Hematopoietic multipotent progenitor cell treated with erythropoietin and hydrocortisone succinate and interleukin-3 and kit ligand, for 6 days (in vitro differentiated cells): ENCODE measurements at places on chromosomes 7 and 10.

GRCh38 chr10:13891128-13892000 is 304.6 kb downstream of the PRPF18 start:
- DNase-seq: no peak

- no peak for DNase-seq
These were observed 39.0 kb upstream of the AOAH start for GRCh38 chr7:36763132-36763816.

- no peak for DNase-seq
These were observed 30.2 kb upstream of the ZFAND2A start for GRCh38 chr7:1189986-1190772.

GRCh38 chr10:71038091-71038633 is 149.8 kb upstream of the PCBD1 start:
- peak; percentile 59 for DNase-seq

- no peak for DNase-seq
These were observed 1.3 kb upstream of the UNC5B start for GRCh38 chr10:71211053-71211452.

DNA sequence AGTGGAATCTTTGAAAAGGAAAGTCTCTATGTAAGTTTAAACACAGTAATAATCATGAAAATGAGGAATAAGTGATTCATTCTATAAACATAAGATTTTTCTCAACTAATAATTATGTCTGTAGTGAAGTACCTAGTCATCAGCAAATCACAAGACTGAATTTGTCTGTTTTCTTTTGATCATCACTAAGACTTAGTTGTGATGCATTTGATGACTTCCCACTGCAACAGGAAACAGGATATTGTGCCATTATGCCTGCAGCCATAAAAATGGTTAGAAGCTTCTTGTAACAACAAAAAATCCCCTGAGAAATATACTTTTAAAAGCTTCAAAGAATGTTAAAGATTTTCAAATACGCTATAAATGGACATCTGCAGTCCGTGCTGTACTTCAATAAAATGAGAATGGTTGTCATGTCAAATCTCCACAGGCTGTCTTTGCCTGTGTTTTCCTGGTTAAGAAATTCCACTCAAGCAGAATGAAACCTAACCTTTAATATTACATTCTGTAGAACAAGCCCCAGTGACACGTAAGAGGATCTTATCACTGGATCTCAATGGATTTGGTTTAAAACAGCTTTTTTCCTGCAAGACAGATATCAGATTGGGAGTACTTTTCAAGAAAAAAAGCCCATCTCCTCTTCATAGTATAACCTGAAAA is 1262.3 kb upstream of the PHF14 start:
- DNase-seq: no peak

- DNase-seq: no peak
These were observed 6.5 kb upstream of the SSBP1 start for GRCh38 chr7:141731476-141732149.

DNA sequence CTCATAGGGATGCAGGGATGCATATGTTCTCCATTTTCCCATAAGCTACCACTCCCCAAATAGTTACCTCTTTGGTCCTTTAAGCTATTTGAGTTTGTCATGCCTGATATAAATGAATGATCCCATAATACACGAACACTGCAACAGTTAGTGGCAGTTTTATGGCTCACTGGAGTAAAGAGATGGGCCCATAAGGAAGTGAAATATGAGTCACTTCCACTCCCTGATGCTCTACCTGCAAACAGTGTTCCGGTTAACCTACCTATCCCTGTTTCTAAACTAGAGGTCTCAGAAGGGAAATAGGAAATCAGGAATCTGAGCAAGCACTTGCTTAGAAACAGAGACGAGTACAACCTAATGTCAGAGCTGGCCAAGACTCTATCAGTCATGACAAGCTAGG is 71.7 kb downstream of the CALD1 start:
- DNase-seq: no peak

DNA sequence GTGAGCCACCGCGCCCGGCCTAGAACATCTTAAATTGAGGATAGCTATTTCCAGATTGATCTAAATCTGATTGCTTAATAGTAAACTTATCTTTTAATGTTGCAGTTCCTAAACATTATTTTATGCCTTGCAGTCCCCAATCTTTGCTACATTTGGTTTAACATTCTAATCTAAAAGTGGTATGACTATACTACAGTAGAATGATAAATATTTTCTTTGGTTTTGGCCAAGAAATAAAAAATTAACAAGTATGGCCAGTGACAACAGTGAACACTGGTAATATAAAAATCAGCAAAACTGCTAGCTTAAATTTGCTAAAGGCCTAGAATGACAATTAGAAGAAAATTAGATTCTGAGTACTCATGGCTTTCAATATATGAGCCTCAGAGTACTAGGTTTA is 73.5 kb downstream of the CDK6 start:
- DNase-seq: no peak

GRCh38 chr7:151851145-151851751 is 25.7 kb downstream of the PRKAG2 start:
- peak; percentile 34 for DNase-seq

- DNase-seq: peak; percentile 16
These were observed 54.3 kb upstream of the WAC start for GRCh38 chr10:28478646-28479045.

DNA sequence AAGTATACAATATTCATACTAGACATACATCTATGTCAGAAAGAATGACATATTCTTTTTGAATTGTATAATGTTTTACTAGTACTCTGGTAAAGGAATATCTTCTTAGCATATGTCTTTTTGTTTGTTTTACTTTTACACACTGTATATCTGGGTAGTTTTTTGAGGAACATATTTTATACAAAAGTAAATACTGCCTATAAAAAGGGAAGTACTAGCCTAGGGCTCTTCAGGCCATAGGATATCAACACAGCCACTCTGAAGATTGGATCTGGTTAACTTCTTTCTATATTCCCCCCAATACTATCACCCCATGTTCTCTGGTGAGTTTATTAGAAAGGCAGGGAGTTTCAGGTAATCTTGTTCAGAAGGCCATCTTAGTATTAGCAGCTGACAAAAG is 134.6 kb downstream of the ZNF438 start:
- DNase-seq: peak; percentile 15

DNA sequence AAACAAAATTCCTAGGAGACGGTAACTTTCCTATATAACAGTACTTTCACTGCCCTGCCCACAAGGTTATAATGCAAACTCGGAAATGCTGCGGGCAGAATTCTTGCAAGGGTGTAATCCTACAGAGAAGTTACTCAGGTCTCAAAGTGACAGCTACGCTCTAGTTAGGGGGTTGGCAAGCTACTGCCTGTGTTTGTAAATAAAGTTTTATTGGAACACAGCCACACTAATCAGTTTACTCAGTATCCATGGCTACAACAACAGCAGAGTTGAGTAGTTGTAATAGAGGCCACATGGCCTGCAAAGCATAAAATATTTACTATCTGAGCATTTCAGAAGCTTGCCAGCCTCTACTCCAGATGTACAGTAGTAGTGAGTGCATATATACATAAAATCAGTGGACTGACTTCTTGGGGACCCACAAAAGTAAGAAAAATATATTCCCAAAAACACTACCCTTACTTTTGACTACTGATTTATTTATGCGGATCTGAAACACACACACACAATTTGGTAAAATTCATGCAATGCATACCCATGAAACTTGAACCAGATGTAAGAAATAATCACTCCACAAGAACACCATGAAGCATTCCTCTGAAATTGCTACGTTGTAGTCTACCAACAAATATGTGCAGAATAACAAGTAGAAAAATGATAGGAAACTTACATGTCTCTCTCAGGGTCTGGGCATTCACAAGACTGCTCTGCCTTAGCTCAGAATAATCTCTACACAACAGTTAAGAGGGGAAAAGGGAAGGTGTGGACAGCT is 53.0 kb downstream of the SMURF1 start:
- no peak for DNase-seq

GRCh38 chr10:96642973-96643372 is 56.2 kb upstream of the TM9SF3 start:
- peak; percentile 96 for DNase-seq

GRCh38 chr7:157007470-157008066 is 2.9 kb downstream of the MNX1 start:
- DNase-seq: no peak

GRCh38 chr7:109003742-109004141 is 434.1 kb downstream of the DNAJB9 start:
- no peak for DNase-seq

- no peak for DNase-seq
These were observed 120.4 kb downstream of the EPDR1 start for GRCh38 chr7:38040831-38041230.

DNA sequence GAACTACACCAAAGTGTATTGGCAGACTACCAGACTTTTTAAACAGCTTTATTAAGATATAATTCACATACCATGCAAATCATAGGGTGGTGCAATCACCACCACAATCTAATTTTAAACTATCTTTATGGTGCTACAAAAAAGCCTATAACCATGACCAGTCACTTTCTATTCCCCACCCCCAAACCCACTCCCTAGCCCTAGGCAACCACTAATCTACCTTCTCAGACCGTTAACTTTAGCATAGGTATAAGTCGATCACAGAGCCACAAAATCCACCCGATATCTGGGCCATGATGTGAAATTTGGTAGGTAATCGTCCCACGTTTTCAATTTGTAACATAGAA is 536 bp upstream of the POM121 start:
- DNase-seq: no peak

DNA sequence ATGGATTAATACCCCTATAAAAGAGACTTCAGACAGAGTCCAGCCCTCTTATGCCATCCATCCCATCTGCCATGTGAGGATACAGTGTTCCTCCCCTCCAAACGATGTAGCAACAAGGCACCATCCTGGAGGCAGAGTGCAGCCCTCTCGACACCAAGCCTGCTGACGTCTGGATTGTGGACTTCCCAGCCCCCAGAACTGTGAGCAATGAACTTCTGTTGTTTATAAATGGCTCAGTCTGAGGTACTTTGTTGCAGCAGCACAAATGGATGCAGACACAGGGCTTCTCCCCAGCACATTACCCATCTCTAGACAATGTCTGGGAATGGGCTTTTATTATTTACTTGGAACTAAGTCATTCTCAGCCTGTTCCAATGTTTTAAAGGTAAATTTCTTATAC is 195.6 kb downstream of the WDR37 start:
- DNase-seq: no peak

- no peak for DNase-seq
These were observed 552 bp upstream of the ZNF365 start for GRCh38 chr10:62373639-62373994.

GRCh38 chr7:15662451-15662850 is 24.0 kb downstream of the MEOX2 start:
- no peak for DNase-seq
